ENCODE measurements at places on chromosomes 16 and 17. TPM values are rescaled to one million over a fixed set of nuclear protein-coding genes. Genes with fewer than 3 reads are reported as not detected.

- no peaks in the 10 kb centered on the region for H3K27me3 ChIP-seq
- DNase-seq, result no peak
- no peaks in the 10 kb centered on the region for H3K4me1 ChIP-seq
- H3K36me3 ChIP-seq, result no peaks in the 10 kb centered on the region
- no peak overlapping the region for H3K4me3 ChIP-seq
- H3K27ac ChIP-seq, result no peak overlapping the region
These were observed 21.1 kb downstream of the CES1 start for GRCh38 chr16:55811811-55812210.

DNA sequence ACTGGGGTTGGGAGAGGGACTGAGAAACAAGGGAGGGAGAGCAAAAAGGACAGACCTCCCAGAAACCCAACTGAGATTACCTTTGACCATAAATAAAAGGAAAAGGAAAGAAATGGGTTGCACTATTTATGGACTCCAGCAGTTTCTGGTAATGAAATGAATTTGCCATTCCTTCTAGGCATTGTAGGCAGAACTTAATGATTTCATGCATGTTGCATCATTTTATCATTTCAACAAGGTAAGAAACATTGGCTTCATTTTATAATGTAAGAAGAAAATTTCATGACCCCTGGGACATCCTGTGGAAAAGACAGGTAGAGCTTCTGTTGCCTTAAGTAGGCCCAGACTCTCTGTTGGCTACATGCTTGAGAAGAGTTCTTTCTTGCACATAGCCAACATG lies 8.2 kb upstream of the CDYL2 start:
- H3K27me3 ChIP-seq, result peaks cover 6% of the 10 kb centered on the region
- no peak overlapping the region for H3K4me3 ChIP-seq
- no peak for DNase-seq
- H3K4me1 ChIP-seq, result no peaks in the 10 kb centered on the region
- no peak overlapping the region for H3K27ac ChIP-seq

GRCh38 chr16:49282690-49283375 lies 1.2 kb upstream of the CBLN1 start:
- H3K36me3 ChIP-seq, result no peaks in the 10 kb centered on the region
- peak overlapping the region; percentile 58 for H3K4me3 ChIP-seq
- H3K27ac ChIP-seq, result no peak overlapping the region
- H3K4me1 ChIP-seq, result peaks cover 58% of the 10 kb centered on the region
- DNase-seq, result no peak
- H3K27me3 ChIP-seq, result peaks cover 76% of the 10 kb centered on the region

Gene GUCY2D
- 0.25 TPM for polyA plus RNA-seq

Gene AATK
- 3.1 TPM for polyA plus RNA-seq

Gene OTOA
- 0.44 TPM for polyA plus RNA-seq

Gene EFNB3
- 0.31 TPM for polyA plus RNA-seq
